A549 treated with GW870086 at 1 μM for 4 hours (cell line): ENCODE measurements at places on chromosomes 4 and X. TPM values are rescaled to one million over a fixed set of nuclear protein-coding genes. Genes with fewer than 3 reads are reported as not detected.

The GAGE2A gene
- total RNA-seq: not detected in 5 replicates

The IL3RA gene
- 0.15 to 0.46 TPM (median 0.17 TPM) in 5 replicates for total RNA-seq

The TEX13D gene
- not detected in 5 replicates for total RNA-seq

The CT45A10 gene
- total RNA-seq: 0.41 to 1.1 TPM in 2 of 5 replicates, not detected in the others

The ITM2A gene
- 0.21 TPM in 1 of 5 replicates, not detected in the others for total RNA-seq
